ENCODE measurements at places on chromosomes 12 and 14.

DNA sequence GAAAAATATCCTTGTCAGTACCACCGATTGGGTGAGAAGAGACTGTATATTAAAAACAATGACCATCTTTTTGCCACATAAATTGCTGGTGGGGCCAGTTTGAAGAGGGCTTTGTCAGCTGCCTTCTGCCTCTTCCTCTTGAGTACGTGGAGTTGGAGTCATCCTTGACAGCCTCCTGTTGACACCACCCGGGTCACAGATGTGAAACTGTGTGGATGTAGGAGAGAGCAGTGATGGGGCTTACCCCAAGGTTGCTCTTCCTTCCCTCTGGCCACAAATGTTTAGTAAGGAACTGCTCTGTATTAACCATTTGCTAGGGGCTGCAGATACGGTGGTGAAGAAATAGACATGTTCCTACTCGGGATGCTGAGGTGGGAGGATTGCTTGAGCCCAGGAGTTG lies 12.2 kb downstream of the PTPN11 start:
- no peak for DNase-seq

- peak; percentile 94 for DNase-seq
These were observed at the start of gene ING4 for GRCh38 chr12:6662906-6663742. Gene ING4 (minus strand): TSS chr12:6663119. CDS start chr12:6663101, 18 bp downstream.

GRCh38 chr12:109894939-109895338 lies 5.1 kb upstream of the TCHP start:
- DNase-seq: no peak

GRCh38 chr14:103388664-103389063 lies 3.4 kb downstream of the MARK3 start:
- no peak for DNase-seq

- DNase-seq: no peak
These were observed 4.3 kb upstream of the HEBP1 start for GRCh38 chr12:13004361-13004760.

DNA sequence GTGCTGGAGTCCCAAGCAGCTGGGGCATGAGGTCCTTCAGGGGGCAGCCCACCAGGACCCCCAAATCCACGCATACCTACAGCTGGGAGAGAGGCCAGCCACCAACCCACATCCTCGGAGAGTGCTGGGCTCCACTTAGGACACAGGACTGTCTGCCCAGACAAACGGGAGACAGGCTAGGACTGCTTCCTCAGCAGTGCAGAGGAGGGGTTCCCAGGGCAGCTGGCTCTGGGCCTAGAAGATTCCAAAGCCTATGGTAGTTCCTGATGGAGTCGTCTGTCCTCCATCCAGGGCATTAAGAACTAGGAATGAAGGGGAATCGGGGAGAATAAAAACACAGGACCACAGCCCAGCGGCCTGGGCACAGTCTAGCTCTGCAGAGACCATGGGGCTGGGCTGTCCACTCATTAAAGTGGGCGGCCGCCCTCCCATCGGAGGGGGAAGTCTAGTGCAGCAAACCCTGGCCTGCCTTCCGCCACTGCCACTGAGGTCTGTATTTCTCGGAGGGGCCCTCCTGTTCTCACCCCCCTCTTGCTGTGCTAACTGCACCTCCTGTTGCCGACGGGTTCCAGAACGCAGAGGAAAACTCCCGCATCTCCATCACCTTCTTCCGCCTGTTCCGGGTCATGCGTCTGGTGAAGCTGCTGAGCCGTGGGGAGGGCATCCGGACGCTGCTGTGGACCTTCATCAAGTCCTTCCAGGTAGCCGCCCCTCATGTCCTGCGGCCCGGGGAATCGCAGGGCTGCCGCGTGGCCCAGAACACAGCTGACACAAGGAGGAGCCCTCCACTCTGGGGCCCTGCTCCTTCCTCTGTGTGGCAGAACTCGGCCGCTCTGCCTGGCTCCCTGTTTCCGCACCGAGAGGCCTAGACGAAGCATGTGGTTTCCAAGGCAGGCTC lies 143.5 kb upstream of the FKBP4 start:
- no peak for DNase-seq

DNA sequence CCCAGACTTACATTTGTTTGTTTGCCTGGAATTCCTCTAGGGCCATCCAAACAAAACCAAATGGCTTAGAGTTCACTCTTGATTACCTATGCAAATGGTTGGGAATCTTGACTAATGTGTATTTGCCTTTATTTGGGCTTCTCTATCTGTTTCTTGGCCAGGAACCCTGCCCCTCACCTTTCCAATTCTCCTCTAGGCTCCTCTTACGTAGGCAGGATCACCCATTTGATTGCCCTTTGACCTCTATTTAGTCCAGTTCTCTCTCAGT lies 123.0 kb upstream of the DYRK2 start:
- DNase-seq: no peak

GRCh38 chr14:101456246-101457175 lies 104.8 kb upstream of the DIO3 start:
- no peak for DNase-seq

GRCh38 chr12:68559984-68560850 lies 50.5 kb upstream of the RAP1B start:
- no peak for DNase-seq

GRCh38 chr14:48786498-48786897 lies 799.7 kb downstream of the RPS29 start:
- no peak for DNase-seq

DNA sequence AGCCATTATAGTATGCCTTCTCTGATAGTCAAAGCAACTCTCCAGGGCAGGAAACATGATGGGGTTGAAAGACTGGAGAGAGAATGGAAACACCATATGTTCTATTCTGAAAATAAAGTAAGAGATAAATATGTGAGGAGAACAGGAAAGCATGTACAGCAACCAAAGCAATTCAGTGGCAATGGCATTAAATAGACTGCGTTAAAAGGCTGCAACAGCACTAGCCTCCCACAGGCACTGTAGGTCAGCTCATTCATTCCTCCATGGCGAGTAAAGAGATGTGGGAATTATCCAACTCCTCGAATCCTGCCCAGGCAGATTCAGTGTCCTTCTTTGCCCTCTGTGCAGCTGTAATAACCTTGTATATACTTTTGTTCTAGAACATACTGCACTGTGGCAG lies 43.8 kb downstream of the ANO6 start:
- no peak for DNase-seq

DNA sequence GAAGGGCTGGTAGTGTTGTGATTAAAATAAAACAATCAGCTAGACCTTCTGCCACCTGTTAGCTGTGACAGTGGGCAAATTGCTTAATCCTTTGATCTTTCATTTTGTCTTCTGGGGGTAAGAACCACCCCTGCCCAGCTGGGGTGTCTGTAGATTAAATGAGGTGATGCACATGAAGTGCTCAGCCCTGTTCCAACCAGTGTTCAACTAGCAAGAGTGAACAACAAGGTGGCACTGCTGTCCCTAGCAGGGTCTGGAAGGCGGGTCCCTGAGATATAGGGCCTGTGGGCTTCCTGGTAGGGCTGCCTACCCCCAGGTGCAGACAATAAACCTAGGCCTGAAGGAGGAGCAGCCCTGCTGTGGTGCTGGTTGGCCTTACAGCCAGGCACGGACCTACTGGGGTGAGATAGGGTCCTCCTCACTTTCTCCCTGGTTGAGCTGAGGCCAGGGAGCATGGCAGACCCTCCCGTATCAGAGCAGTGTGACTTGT lies 60.6 kb downstream of the ARL6IP4 start:
- DNase-seq: no peak

DNA sequence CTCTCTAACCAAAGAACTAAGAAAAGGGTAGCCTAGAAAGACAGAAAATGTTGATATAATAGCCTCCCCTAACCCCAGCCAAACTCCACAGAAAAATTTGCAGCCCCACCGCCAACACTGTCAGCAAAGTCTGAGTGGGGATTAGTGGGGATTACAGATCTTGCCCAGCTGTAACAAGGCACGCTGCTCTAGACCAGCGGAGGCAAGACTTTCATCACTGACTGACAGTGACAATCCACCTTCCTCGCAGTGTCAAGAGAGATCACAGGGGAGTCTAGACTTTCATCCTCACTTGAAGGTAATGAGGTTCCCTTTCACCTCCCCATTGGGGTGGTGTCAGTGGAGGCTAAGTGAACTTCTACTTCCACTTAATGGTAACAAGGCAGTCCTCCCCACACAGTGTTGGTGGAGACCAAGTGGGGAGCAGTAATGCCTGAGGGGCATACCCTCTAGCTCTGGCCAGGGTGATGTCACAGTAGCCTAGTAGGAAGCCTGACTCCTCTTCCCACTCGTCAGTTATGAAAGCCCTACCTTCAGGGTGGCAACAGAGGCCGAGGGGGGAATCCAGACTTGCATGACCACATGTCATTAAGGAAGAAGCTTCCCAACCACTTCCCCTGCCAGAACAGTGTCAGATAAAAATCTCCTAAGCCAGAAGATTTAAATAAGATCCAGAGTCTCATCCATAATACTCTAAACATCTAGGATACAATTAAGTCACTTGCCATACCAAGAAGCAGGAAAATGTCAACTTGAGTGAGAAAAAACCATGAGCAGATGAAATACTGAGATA lies 91.7 kb upstream of the RASSF8 start:
- no peak for DNase-seq

DNA sequence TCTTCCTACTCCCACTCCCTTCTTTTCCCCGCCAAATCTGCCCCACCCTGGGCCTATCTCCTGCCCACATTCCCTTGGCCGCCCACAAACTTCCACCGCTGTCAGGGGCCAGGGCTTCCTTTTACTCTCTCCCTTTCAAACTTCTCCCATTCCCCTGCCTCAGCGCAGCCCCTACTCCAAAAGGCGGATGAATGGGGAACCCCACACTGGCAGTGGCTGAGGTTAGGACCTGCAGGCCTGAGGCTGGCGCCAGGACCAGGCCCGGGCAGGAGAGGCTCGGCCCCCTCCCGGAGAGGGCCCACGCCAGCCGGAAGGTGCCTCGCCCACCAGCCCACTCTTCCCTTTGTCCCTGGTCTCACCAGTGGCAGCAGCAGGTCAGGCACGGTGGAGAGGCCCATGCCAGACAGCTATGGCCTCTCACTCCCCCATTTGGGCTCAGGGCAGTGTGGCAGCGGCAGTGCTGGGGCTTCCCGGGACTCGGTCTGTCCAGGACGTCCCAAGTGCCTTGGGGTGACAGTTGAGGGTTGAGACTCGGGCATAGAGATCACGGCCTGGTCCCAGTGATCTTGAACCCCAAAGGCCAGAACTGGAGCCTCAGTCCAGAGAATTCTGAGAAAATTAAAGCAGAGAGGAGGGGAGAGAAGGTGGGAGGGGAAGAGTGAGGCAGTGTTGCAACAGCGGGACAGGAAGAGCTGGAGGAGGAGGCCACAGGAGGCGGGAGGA lies at the start of gene TNFRSF1A:
TNFRSF1A (minus strand) TSS at position 660 of the 723 bp plus-strand sequence; CDS start at position 398, 262 bp downstream.
- DNase-seq: no peak

DNA sequence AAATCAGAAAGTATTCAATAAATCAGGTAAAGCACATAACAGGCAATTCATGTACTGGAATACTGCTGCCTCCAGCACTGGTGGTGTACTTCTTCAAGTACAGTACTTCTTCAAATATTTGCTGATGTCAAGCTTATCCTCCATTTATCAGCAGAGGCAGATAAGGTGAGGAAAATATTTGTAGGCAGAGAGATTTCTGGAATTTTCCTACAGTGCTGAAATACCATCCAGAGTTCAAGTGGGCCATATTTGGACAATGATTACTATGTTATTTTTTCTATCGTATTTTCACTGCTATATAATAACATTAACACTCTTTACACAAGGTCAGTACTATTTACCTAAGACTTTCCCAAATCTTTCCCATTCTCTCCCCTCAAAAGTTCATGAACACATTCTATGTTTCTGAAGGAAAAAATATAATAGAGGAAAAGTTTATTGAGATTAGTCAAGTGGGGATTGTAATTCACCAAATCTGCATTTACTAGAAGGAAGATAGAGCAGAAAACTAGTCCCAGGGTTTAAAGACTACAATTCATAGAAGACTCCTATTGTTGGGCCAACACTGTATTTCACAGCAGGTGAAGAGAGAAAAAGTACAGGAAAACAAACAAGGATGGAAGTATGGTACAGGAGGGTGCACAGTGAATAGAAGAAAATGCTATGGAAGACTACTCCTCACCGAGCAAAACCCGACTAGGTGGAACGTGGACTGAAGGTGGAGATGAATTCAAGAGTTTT lies 141.1 kb downstream of the PAWR start:
- DNase-seq: no peak

DNA sequence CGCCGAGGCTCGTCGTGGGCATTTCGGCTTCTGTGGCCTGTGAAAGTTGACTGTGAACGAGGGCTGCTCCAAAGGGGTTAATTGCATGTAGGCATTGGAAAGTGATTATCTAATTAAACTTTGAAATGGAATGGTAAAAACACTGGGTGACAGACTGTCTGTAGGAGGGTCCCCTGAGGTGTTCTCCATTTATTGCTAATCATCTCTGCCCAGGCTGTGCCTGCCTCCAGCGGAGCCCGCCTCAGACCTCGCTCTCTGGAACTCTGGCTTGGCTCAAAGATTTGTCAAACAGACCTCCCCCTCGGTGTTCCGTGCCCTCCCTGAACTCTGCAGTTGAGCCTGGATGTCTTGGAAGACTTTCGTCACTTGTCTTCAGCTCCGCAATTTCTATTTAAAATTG lies 50.2 kb upstream of the VRK1 start:
- DNase-seq: no peak

- no peak for DNase-seq
These were observed 156.0 kb downstream of the GXYLT1 start for GRCh38 chr12:41988715-41989114.

DNA sequence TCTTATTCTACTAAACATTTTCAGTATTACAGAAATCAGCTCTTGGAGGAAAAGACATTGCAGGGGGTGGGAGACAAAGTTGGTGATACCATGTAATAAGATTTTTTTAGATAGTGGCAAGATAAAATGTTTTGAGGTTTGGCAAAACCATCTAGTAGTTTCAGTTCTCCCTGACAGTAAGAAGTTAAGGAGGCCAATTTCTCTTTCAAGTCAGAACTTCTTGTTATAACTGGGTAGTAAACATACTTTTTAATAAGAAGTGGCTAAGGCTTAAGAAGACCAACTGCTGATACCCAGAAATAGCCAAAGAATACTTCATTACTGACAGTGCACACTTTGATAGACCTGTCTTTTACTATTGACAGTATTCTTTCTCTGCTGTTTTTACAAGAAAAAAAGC lies 452.3 kb downstream of the DIO2 start:
- no peak for DNase-seq

DNA sequence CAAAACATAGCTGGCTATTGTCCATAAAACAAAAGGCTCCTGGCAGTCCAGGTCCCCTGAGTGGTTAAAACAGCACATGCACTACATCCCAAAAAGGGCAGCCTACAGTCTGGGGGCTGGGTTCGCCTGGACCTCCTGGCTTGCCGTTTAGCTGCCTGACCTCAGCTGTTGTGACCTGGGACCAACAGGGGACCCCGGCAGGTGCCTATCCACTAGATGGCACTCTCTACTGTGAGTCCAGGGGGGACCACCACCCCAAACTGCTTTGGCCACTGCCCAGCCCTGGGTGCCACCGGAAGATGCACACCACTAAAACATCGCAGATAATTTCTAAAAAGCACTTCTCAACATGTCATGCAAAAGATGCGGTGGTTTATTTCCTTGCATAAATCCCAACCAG lies 2.9 kb upstream of the RTL1 start:
- DNase-seq: no peak

- DNase-seq: no peak
These were observed 329.8 kb downstream of the PAWR start for GRCh38 chr12:79360936-79361335.

GRCh38 chr12:19575337-19576243 lies 136.3 kb downstream of the AEBP2 start:
- no peak for DNase-seq

GRCh38 chr12:131001493-131001892 lies 47.8 kb downstream of the ADGRD1 start:
- DNase-seq: no peak
